Spinal cord (tissue), 10 donors: ENCODE measurements at places on chromosomes 16 and 17.
A peak's percentile ranks its signal among the peaks of the same experiment; 100 is the strongest.

GRCh38 chr16:89910717-89911354 is 7.8 kb upstream of the MC1R start:
- peaks cover 31% of the 10 kb centered on the region for H3K4me1 ChIP-seq
- no peak for DNase-seq
- peaks cover 93% of the 10 kb centered on the region for H3K36me3 ChIP-seq
- H3K27ac ChIP-seq, result no peak overlapping the region

- no peaks in the 10 kb centered on the region for H3K27me3 ChIP-seq
- DNase-seq, result no peak
- peak within 1 kb of the TSS; percentile 63 for H3K4me3 ChIP-seq
- peak within 1 kb of the TSS; percentile 90 for H3K27ac ChIP-seq
- H3K4me1 ChIP-seq, result peaks cover 55% of the 10 kb centered on the region
These were observed at the start of gene GLIS2 for GRCh38 chr16:4315186-4316107. TSS of gene GLIS2 (plus strand) at chr16:4316067. CDS start at chr16:4332281, 16,214 bp downstream.

DNA sequence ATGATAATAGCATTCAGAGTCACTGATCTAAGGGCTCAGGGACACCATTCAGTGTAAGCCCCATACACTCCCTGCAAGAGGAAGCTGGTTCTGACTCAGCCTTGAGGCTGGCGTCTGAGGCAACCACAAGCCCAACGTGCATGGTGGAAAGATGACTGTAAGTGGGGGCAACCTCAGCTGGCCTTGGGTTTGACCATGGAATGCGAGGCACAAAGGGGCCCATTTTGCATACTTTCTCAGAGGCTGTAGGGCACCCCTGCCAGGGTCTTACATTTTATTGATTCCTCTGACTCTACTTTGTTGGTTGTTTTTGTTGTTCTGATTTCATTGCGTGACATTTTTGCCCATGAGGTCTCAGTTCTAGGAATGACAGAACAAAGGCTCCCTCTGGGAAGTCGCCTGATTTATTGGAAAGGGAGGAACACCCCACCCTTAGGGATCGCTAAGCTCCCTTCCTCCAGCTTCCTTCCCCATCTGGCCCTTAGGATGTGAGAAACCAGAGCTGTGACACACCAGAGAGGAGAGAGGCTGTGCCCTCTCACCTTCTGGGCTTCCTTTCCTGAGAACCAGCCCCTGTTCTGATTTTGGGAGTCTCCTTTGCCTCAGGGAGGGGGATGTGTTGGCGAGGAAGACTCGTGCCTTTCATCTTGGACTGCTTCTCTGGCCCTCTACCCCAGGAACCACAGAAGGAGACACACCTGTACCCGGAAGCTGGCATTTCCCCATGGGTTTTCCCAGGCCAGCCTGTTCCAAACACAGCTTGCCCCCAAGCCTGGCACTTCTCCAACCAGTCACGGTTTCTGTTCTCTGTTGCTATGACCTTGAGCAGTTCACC is 5.6 kb upstream of the CIITA start:
- H3K4me3 ChIP-seq, result no peak overlapping the region
- H3K4me1 ChIP-seq, result peaks cover 5% of the 10 kb centered on the region
- no peaks in the 10 kb centered on the region for H3K36me3 ChIP-seq
- no peak overlapping the region for H3K27ac ChIP-seq

DNA sequence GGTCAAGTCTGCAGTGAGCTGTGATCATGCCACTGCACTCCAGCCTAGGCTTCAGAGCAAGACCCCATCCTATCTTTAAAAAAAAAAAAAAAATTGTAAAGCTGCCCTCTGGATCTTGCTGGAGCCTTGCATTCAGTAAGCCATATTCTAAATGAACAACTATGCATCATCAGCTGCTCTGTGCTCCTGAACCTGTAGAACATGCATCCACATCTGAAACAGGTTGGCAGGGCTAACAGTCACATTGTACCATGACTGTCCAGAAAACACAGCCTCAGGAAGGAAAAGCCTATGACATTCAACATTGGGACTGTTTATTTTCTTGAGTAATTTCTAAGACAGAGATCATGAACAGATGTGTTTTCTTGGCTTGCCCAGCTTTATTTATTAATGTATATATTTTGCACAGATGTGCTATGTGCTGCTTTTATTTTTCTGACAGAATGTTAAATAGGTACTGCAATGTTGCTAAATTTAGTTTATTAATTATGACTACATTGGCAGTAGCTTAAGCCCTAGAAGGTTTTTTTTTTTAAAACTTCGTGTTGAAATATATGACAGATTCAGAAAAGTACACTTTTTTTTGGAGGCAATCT is 19.8 kb downstream of the ACSF2 start:
- no peak for DNase-seq
- no peak overlapping the region for H3K4me3 ChIP-seq
- no peaks in the 10 kb centered on the region for H3K27me3 ChIP-seq
- H3K36me3 ChIP-seq, result no peaks in the 10 kb centered on the region

DNA sequence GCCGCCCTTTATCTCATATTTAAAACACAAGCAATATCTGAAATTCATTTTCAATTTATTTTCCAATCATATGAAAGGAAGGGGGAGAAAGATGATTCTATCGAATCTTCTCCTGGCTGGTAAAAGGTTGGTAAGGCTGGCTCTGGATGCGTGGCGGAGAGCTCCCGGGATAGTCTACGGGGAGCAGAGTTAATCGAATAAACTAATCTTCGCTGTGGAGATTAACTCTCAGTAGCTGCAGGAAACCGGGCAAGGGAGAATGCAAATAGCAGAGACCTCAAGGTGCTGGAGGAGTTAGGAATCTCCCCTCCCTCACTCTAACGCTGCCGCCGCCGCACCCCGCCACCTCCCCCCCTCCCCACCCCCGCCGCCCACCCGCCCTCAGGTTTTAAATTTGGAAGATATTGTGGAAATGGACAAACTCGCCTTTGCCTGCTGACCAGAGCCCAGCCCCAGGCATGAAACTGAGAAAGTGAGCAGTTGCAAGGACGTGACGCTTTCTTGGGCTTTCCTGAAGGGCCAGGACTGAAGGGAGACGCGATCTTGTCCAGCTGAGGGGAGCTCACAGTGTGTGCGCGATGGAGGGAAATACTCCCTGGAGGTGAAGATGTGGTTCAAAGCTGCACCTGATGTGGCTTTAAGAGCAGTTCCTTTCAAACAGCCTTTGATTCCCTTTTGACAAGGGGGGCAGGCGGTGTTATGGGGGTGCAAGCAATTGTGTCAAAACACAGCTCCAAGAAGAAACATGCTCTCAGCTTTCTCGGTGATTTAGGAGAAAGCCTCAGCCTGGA is 308.2 kb upstream of the IRX3 start:
- no peak for DNase-seq
- H3K36me3 ChIP-seq, result no peaks in the 10 kb centered on the region
- no peak overlapping the region for H3K4me3 ChIP-seq
- no peak overlapping the region for H3K27ac ChIP-seq

- peak overlapping the region; percentile 24 for H3K4me3 ChIP-seq
- H3K36me3 ChIP-seq, result peaks cover 44% of the 10 kb centered on the region
- peaks cover 54% of the 10 kb centered on the region for H3K4me1 ChIP-seq
- peak; percentile 98 for DNase-seq
These were observed 772 bp downstream of the CHD3 start for GRCh38 chr17:7889166-7889955.

DNA sequence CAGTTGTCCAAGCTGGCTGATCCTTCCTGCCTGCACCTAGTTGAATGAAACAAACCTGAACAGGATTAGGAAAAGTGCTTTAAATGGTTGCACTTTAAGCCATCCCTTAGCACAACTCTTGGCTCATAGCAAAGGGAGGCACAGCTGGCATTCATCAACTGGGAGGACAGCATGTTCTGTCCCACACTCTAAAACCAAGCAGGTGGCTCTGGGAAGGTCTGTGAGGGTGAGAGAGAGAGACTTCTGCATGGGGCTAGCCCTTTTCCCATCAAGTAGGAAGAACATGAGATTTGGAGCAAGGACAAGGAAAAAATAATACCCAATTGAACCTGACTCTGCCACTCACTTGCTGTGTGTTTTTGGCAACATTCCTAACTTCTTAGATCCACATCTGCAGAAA is 140.9 kb upstream of the CCL2 start:
- H3K4me3 ChIP-seq, result no peak overlapping the region
- no peaks in the 10 kb centered on the region for H3K27me3 ChIP-seq
- peaks cover 4% of the 10 kb centered on the region for H3K4me1 ChIP-seq

DNA sequence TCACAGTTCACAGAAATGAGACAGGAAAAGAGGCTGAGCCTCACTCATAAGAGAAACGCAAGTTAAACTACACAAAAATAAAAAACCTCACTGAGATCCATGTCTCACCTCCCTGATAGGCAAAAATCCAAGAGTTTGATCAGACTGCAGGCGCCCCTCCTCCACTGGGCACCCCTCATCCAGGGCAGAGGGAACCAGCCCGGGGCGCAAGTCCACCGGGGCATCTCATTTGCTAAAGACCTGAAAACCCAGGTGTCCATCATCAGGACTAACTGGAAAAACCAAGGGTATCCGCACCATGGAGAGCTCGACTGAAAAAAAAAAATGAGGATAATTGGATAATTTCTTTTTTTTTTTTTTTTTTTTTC is 2.6 kb downstream of the HBZ start:
- H3K36me3 ChIP-seq, result no peaks in the 10 kb centered on the region
- DNase-seq, result no peak
- H3K27me3 ChIP-seq, result peaks cover 41% of the 10 kb centered on the region
- peak overlapping the region; percentile 24 for H3K4me3 ChIP-seq

DNA sequence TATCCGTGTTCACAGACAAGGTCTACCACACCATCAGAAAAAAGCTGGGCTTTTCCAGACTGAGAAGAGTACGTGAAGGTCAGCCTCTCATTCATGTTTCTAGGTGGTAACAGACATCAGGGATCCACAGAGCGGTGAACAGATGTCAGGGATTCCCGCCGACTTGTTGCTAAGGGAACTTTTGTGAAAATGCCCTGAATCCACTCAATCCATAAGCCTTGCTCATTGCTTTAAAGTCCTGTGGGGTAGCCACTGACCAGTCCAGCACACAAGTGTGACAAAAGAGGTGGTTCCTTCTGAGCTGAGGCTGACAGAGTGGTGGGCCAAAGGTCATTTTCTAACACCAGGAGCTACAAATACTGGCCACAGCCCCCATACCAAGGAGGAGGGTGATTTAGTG is 5.9 kb downstream of the GAS7 start:
- H3K27me3 ChIP-seq, result no peaks in the 10 kb centered on the region
- peaks cover 16% of the 10 kb centered on the region for H3K4me1 ChIP-seq
- DNase-seq, result no peak
- H3K27ac ChIP-seq, result no peak overlapping the region

DNA sequence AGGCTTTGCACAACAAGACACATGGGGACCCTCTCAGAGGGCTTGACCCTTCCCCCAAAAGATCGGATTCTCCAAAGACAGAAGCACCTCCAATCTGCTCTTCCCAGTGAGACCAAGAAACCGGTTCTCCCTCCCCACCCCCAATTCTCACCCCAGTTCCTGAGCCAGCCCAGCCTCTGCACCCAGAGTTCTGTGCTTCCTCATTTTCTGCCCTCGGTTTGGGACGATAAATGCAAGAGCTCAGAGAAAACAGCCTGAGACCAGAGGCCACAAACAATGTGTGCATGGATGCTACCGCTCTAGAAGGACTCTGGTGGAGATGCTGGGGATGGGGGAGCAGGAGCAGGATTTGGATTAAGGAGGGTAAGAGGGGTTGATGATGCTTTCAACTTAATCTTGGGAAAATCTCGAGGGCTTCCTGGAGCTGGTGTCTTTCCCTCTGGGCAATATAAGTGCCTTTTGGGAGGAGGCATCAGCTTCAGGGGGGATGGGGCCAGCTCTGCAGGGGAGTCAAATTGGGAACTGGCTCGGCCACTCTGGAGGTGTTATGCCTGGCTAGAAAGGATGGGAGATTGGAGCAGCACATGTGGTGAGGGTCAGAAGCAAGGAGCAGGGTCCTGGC is 6.0 kb downstream of the KRT15 start:
- H3K4me3 ChIP-seq, result no peak overlapping the region
- no peaks in the 10 kb centered on the region for H3K36me3 ChIP-seq
- no peak overlapping the region for H3K27ac ChIP-seq
- H3K27me3 ChIP-seq, result no peaks in the 10 kb centered on the region
- no peak for DNase-seq
- H3K4me1 ChIP-seq, result no peaks in the 10 kb centered on the region

GRCh38 chr16:31351246-31351941 is 3.6 kb upstream of the ITGAX start:
- no peak overlapping the region for H3K4me3 ChIP-seq
- H3K4me1 ChIP-seq, result no peaks in the 10 kb centered on the region
- H3K36me3 ChIP-seq, result no peaks in the 10 kb centered on the region
- no peak overlapping the region for H3K27ac ChIP-seq
- no peak for DNase-seq
